SK-N-SH (cell line): ENCODE measurements at places on chromosomes 5 and 9.

DNA sequence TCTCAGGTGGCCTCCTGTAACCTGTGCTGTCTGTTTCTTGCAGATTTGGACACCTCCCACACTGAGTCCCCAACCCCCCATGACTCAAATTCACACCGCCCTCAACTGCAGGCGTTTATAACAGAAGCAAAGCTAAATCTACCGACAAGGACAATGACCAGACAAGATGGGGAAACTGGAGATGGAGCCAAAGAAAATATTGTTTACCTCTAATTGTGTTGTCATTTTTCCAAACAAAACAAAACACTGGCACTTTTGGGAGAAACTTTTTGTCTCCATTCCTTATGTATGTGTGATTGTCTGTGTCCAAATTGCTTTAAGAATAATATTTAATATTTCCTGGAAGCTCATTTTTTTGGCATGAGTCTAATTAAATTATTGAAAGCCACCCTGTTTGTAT is 314.8 kb downstream of the ARHGEF28 start:
- no peak for DNase-seq

- peak; percentile 25 for DNase-seq
These were observed 319.9 kb downstream of the SPOCK1 start for GRCh38 chr5:137179203-137179602.

DNA sequence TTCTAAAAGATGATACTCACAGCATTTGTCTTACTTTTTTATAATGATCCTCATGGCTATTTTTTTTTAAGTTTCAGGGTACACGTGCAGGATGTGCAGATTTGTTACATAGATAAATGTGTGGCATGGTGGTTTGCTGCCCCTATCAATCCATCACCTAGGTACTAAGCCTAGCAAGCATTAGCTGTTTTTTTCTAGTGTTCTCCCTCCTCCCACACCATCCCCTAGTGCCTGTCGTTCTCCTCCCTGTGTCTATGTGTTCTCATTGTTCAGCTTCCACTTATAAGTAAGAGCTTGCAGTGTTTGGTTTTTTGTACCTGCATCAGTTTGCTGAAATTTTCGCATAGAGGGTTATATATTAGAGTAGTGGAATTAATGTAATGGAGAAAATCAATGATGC is 189.1 kb upstream of the CDH12 start:
- no peak for DNase-seq

DNA sequence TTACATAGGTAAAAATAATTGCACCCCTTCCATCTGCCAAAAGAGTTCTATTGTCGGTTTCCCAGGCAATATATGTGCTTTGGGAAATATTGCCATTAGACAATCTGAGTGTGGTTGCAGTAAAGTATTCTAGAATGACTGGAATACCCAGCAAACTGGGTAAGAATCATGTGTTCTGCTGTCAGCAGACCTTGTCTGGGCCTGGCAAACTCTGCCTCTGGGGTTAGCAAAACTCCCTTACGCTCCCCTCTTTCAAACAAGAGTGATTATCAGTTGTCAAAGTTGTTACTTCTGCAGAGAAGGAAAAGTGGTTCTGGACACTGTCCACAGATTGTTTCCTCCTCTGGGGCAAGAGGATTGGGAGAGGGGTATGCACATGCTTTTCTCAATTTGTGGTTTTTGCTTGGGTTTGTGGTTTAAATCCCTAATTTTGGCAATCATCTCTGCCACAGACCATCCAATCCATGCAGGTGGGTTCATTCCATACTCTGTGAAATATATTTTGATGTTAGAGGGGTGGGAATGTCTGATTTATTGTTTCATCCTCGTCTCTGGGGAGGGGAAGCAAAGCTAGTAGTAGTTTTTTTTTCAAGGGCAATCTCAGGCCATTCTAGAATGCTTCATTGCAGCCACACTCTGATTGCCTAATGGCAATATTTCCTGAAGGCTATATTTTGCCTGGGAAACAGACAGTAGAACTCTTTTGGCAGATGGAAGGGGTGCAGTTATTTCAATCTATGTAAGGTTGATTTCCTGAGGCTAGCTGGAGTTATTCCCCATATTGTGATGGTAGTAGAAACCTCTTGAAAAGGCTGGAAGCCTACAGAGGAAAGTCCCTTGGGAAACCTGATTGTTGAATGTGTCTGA is 24.0 kb upstream of the TNFSF15 start:
- DNase-seq, result no peak

DNA sequence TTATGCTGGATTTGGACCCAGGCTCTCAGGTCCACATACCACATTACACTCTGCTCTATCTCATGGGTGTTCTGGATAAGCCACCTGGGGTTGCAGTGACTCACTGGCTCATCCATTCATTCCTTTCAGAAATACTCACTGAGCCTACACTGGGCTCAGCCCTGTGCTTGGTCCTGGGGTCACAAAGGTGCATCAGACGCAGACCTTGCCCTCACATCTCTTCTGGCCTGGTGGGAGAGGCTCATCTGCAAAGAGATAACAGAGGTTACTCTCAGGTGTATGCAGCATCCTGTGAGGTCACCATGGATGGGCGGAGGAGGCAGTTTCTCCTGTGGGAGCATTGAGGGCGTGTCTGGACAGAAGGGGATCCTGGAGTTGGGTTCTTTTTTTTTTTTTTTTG is 12.1 kb downstream of the CDHR2 start:
- no peak for DNase-seq

DNA sequence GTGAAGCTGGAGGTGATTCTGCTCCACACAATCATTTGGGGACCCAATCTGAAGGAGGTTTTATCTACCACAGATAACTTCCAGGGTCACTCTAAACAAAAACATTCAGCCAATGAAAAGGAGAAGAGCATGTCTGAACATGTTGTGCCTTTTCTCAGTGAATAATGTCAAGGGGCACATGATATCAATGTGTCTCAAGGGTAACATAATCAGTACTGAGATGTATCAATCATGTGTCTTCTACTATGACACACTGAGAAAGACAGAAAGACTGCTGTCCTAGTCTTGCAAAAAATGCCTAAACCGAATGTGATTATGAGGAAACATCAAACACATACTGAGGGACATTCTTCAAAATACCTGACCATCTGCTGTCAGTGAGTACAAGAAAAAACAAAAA is 25.4 kb upstream of the RASA1 start:
- DNase-seq, result no peak

GRCh38 chr5:58793888-58794657 is 211.2 kb downstream of the RAB3C start:
- no peak for DNase-seq

DNA sequence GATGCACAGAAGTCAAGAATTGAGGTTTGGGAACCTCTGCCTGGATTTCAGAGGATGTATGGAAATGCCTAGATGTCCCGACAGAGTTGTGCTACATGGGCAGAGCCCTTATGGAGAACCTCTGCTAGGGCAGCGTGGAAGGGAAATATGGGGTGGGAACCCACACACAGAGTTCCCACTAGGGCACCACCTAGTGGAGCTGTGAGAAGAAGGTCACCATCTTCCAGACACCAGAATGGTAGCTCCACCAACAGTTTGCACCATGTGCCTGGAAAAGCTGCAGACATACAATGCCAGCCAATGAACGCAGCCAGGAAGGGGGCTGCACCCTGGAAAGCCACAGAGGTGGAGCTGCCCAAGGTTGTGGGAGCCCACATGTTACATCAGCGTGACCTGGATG is 104.5 kb downstream of the STK32A start:
- DNase-seq, result no peak

DNA sequence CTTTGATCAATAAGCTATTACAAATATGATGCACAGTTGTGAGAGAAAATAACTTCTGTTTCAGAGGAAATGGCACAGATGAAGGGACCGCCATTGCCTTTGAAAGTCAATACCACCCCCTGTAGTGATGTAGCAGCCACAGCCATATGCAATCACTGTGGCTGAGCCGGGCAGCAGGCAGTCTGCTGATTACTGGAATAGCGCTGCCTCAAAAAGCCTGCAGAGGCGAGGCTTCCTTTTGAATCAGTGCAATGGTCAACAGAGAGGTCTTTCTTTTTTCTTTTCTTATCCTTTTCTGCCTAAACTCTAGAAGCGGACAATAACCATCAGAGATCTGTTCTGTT is 265.1 kb upstream of the TAS2R1 start:
- no peak for DNase-seq

DNA sequence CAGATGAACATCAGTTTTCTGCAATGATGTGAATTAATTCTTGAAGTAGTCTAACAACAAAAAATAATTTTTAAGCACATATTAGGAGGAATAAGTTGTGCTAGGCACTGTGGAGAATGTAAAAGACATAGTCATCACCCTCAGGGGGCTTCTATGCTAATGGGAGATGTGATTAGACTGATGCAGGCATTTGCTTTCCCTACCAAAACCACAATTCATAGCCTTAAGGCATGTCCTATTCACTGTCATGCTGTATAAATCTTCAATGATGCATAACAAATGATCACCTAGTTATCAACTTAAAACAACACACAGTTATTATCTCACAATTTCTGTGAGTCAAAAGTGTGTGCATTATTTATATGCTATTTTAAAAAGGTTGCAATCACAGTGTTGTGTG is 422.6 kb downstream of the MAN2A1 start:
- no peak for DNase-seq

DNA sequence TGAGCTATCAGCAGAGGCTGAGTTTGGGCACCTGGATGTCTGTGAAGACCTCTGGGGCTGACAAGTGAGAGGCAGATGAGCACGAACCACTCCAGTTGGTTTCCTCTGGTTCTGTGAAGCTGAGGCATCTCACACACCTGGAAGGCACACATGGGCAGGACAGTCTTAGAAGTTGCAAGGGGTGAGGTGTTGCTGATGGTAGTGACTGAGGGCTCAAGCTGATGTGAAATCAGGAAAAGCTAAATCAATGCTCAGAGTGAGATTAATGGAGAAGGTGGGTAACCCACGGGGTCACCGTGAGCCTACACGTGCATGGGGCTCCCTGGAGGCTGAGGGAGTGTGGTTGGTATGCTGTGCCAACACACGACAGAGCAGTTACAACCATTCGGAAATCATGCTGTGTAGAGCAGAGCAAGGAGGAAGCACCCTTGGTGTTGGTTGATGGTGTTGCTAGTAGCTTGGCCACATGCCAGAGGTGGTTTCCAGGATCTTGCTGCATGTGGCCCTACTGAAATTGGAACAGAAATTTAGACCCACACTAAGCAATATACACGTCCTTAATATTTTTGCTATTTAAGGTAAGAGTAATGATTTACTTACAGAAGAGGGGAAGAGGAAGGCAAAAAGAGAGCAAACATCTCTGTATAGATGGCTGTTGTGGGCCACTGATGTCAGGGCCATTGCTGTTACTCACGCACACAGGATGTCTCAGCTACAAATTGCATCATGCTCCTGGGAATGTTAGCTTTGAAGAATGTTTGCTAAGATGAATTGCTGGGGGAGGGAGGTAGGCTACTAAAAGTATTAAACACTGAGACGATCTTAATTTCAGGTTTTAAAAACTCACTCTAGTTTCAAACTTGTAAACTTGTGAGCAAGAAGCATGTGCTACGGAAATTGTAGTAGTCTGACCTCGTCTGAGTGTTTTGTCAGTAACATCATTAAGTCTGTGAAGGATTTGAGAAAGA is 170.5 kb downstream of the ARHGEF28 start:
- DNase-seq, result no peak

DNA sequence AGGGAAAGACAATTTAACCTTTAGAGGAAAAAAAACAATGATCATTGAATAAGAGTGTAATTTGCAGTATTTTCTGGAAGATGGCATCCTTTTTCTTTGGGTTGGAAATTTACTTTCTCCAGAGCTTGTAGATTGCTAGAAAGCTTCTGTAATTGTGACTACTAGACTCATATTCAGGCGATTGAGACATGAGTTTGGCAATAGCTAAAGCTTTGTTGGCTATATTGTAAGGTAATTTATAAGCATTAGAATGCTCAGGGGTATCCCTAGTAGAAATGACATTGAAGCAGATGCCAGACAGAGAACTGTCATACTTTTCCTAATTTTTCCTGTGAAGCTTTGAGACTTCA is 115.3 kb downstream of the UNC13B start:
- DNase-seq, result no peak

GRCh38 chr5:91024727-91025126 is 358.4 kb downstream of the ARRDC3 start:
- no peak for DNase-seq

DNA sequence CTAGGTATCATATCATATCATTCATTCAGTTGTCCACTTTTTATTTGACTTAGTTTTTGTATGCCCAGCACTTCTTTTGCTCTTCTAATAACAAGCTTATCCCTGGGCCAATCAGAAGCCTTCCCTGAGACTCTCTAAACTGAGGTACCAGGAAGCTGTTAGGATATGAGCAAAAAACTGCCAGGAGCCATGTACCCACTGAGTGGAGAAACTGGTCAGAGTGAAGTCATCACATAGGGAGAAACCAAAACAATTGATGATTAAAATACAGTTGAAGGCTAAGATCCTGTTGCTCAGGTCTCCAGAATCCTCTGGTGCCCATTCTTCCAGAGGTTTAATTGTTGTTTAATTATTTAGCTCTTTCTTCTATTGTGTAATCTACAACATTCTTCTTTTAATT is 120.2 kb downstream of the KIAA0825 start:
- DNase-seq, result no peak

GRCh38 chr5:135190416-135191083 is 156.5 kb upstream of the PITX1 start:
- no peak for DNase-seq

- DNase-seq, result no peak
These were observed 35.8 kb upstream of the LCP2 start for GRCh38 chr5:170333161-170333910.

GRCh38 chr9:96318921-96319565 is 17.1 kb upstream of the HSD17B3 start:
- DNase-seq, result no peak

- DNase-seq, result no peak
These were observed 63.8 kb downstream of the PHAX start for GRCh38 chr5:126664586-126664985.

DNA sequence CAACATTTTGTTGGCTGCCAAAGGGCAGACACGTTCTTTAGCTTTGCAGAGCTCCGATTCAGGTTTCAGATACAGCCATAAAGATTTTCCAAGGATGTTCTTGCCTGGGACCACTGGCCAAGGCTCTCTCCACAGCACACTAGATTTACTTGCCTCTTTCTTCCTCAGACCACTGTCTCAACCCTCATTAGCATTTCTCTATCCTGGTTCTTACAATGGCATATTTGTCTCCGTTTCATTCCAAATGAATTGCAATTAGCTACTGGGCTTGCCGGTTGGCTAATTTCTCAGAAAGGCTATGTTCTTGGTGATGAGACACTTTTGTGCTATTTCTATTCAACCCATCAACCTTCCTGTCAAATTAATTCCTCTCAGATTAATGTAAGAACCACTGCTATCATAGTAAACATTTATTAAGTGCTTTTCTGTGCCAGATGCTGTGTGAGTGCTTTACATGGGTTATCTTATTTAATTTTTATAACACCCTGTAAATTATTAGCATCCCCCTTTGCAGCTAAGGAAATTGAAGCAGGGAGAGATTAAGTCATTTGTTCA is 118.4 kb upstream of the NR3C1 start:
- DNase-seq, result no peak
